Kidney (tissue), 22 donors: ENCODE measurements at places on chromosomes 16 and 17.

- DNase-seq, result no peak
Observed at GRCh38 chr17:65261152-65261551, 124.0 kb downstream of the RGS9 start.

GRCh38 chr17:61131585-61131984 is 268.1 kb upstream of the TBX2 start:
- DNase-seq, result peak; percentile 80

DNA sequence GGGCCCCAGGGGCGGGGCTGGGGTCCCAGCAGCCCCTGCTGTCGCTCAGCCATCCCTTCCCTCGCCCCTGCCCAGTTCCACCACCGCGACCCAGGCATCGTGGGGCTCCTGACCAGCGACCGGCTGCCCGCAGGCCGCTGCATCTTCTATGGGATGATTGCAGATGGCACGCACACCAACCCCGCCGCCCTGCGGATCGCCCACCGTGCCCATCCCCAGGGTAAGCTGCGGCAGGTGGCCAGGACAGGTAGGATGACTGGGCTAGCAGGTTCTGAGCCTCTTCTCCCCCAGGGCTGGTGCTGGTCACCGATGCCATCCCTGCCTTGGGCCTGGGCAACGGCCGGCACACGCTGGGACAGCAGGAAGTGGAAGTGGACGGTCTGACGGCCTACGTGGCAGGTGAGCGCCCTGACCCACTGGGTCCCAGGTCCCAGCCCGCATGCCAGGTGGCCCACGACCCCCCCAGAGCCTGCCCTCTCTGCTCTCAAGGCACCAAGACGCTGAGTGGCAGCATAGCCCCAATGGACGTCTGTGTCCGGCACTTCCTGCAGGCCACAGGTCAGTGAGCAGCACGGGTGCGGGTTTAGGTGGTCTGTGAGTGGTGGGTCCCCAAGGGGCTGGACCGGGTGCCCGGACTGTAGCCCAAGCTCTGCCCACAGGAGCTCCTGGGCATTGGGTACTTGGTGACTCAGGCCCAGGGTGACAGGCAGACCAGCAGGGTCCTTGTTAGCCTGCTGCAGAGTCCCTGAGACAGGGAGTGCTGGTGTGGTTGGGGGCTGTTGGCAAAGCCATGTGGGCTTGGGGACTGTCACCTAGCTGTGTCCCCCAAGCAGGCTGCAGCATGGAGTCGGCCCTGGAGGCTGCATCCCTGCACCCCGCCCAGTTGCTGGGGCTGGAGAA is 2.8 kb downstream of the CEMP1 start:
- no peak for DNase-seq

- DNase-seq, result no peak
Observed at GRCh38 chr17:80449194-80449929, 27.0 kb downstream of the NPTX1 start.

DNA sequence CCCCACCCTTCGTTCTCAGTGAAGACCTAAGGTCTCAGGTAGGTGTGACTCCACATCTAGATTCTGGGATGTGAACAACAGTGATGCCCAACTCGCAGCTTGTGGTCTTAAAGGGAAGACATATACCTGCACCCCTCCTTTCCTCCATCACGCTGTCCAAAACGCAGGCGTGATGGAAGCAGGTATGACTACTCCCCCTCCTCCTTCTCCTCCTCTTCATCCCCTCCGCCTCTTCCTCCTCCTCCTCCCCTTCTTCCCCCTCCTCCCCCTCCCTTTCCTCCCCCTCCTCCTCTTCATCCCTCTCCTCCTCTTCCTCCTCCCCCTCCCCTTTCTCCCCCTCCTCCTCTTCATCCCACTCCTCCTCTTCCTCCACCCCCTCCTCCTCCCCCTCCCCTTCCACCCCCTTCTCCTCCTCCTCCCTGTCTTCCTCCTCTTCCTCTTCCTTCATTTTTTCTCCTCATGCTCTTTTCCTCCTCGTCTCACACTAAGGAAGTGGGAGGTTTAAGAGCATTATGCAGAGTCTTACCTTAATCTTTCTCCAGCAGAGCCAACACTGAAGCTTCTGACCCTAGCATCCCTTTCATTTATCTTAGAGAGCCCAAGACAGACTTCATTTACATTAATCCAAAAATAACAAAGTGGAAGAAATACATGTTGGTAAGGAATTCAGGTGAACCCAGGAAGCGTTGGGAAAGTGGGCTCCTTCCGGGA is 352.5 kb downstream of the FOXL1 start:
- no peak for DNase-seq

DNA sequence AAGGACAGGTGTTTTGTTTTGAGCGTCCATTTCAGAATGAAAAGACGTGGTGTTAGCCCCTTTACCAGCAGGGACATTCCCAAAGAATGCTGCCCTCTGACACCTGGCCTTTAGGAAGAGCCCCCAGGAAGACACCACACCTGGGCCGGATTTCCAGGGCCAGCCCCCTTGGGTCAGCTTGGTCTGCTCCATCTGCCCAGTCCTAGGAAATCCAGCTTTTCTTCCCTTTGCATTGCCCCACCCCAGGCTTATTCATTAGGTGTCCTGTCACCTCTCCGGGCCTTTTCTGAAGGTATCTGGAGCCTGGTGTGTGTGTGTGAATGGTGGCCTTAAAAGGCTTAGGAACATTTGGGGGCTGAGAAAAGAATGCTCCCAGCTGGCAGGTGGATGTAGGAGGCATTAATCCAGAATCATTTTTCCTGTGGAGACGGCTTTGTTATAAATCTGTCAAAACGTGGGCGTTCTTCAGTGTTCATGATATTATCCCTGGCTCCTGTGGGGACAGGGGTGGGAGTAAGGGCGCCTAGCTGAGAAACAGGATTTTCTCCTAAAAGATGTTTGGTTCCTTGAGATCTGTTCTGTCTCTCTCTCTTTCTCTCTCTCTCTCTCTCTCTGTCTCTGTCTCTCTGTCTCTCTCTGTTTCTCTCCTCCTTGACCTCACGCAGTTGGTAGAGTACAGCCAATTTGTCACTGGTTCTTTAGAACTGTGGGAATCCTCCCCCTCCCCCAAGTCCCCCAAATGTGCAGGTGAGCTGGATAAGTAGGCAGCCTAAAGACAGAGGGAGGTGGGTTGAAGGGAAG is 84.0 kb downstream of the NTN1 start:
- DNase-seq, result no peak

GRCh38 chr17:34820248-34820801 is 140.9 kb downstream of the CCT6B start:
- DNase-seq, result peak; percentile 13

DNA sequence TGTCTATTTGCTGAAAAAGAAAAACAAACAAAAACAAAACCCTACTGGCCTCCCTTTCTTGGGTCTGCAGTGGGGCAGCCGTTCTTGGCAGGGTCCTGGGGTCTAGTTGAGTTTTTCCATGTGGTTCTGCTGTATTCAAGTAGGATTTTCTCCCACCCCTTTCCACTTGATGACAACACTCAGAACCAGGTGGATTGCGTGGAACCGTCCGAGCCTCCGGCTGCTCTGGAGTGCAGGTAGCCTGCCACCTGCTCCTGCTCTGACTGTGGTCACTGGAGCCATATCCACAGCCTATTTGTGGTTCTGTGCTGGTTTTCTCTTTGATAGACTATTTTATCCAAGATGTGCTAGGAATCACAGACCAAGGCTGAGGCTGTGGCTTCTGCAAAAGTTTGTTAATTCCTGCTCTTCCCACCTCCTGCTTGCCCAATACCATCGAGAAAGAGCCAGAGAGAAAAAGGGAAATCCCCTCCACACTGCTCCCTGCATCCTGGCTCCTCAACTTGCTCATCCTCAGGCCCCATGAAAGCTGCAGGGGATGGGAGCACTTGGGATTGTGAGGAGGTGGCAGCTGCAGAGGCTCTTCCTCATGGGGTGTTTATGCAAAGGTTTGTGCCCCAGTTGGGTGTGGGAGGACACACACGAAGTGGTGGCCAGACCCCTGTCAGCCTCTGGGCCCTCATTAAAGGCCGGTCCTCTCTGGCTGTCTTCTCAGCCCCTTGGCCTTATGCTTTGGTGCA is 377.8 kb upstream of the TNRC6C start:
- no peak for DNase-seq

- no peak for DNase-seq
Observed at GRCh38 chr17:60153606-60154390, 4.0 kb downstream of the CA4 start.

DNA sequence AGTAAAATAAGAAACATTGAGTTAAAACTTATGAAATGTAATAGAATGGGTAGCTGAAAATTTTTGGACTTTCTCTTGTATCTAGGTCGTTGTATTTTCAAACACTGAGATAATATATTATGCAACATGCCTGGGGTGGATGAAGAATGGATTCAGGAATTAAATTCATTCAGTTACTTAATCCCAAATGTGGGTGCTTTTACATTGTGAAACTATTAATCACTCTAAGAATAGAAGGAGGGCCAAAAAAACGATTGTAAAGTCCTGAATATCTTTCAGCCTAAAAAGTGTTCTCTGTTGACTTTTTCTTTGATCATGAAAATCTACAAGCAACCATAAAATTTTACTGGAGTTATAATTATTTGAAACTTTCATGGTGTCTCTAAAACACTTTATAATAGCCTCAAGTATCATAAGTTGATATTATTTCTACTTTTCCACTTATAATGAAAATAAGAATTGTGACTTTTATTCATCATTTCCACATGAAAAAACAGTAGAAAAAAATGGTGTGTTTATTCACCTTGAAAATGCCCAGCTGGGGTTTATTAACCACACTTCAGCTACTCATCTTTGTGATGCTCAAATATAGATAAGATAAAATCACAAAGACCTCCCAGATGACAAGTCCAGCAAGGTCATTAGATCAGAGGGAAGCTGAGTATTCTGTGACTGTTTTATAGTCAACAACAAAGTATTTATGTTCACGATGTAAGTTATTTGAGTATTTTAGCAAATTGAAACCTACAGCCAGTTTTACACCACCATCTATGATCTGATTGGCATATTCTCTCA is 619.9 kb upstream of the SOX9 start:
- DNase-seq, result no peak

DNA sequence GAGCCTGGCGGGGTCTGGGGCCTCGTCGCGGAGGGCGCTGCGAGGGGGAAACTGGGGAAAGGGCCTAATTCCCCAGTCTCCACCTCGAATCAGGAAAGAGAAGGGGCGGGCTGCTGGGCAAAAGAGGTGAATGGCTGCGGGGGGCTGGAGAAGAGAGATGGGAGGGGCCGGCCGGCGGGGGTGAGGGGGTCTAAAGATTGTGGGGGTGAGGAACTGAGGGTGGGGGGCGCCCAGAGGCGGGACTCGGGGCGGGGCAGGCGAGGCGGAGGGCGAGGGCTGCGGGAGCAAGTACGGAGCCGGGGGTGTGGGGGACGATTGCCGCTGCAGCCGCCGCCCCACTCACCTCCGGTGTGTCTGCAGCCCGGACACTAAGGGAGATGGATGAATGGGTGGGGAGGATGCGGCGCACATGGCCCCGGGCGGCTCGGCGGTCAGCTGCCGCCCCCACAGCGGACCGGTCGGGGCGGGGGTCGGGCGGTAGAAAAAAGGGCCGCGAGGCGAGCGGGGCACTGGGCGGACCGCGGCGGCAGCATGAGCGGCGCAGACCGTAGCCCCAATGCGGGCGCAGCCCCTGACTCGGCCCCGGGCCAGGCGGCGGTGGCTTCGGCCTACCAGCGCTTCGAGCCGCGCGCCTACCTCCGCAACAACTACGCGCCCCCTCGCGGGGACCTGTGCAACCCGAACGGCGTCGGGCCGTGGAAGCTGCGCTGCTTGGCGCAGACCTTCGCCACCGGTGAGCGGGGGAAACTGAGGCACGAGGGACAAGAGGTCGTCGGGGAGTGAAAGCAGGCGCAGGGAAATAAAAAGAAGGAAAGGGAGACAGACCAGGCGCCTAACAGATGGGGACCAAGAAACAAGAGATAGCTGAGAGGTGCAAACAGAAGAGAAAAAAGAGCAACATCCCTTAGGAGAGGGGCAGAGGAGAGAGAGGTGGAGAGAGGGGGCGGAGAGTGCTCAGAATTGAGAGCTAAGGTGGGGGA is at the start of gene PNMT:
Gene PNMT (plus strand): TSS at position 509 of the 980 bp plus-strand sequence. CDS start 23 bp downstream, at position 532.
- DNase-seq, result peak; percentile 89

GRCh38 chr16:13921328-13921727 is 1.4 kb downstream of the ERCC4 start:
- no peak for DNase-seq

DNA sequence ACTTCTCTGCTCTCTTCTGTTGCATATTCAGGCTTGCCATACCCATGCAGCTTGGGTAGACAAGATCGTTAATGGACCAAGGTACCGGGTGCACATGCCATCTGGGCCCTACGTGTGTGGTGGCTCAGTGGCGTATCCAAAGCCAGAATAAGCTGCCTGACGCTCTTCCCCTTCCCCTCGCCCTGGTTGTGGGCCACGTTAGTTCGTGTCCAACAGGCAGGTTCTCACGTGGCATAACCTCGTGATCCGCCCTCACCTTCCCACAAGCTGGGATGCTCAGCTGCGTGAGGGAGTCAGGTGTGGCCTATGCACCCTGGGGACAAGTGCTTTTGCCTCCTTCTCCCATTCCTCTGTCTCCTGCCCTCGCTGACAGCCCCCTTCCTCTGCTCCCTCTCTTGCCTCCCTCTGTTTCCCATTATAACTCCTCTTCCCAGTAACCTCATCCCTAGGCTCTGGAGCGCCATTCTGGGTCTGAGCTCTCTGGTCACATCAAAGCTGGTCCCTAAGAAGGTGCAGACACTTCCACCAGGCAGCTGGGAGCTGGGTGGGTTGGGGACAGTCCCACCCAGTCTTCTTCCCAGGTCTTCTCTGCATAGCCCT is 77.6 kb downstream of the PLD6 start:
- DNase-seq, result no peak

GRCh38 chr16:30948667-30949649 is at the start of gene ORAI3:
ORAI3 (plus strand) TSS chr16:30949068; CDS start chr16:30949290, 222 bp downstream.
- peak; percentile 90 for DNase-seq

DNA sequence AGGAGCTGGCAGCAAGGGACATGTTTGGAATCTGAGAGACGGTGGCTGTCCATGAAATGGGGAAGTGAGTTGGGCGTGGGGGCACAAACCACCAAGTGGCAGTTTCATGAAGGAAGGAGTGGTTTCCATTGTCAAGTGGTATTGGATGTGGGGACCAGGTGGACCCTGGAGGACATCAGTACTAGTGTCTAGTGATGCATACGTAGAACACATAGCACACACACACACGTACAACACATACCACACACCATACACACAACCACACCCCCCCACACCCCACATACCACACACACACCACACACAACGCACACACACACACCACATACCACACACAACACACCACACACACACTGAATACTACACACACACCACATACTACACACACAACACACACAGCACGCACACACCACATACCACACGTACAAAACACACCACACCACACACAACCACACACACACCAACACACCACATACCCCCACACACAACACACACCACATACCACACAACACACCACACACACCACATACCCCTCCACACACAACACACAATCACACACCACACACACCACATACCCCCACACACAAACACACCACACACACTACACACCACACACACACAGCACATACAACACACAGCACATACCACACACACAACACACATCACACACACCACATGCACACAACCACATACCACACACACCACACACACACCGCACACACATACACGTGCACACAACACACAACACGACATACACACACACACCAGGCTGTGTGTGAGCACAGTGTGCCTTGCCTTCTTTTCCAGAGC is 41.1 kb upstream of the GSE1 start:
- DNase-seq, result no peak

- DNase-seq, result no peak
Observed at GRCh38 chr17:29409963-29410362, 19.8 kb downstream of the TAOK1 start.

- no peak for DNase-seq
Observed at GRCh38 chr17:77698903-77699623, 259.4 kb upstream of the TNRC6C start.
